ENCODE measurements at places on chromosomes 1 and 21.

DNA sequence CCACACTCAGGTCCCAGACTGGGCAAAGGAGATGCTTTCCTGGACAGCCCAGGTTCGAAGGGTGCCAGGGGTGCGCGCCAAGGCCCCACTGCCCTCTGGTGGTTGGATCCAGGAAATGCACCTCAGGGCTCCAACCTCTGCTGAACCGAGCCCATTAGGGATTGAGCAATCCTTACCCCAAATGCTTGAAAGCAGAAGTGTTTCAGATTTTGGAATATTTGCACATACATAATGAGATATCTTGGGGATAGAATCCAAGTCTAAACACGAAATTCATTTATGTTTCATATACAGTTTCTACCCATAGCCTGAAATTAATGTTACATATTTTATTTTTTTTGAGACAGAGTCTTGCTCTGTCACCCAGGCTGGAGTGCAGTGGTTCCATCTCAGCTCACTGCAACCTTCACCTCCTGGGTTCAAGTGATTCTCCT lies 57.4 kb downstream of the SLC9A1 start:
- H3K27ac ChIP-seq, result no peak overlapping the region
- peaks cover 6% of the 10 kb centered on the region for H3K36me3 ChIP-seq
- no peak overlapping the region for H3K4me3 ChIP-seq
- H3K27me3 ChIP-seq, result no peaks in the 10 kb centered on the region
- DNase-seq, result peak; percentile 86
- peaks cover 6% of the 10 kb centered on the region for H3K4me1 ChIP-seq

DNA sequence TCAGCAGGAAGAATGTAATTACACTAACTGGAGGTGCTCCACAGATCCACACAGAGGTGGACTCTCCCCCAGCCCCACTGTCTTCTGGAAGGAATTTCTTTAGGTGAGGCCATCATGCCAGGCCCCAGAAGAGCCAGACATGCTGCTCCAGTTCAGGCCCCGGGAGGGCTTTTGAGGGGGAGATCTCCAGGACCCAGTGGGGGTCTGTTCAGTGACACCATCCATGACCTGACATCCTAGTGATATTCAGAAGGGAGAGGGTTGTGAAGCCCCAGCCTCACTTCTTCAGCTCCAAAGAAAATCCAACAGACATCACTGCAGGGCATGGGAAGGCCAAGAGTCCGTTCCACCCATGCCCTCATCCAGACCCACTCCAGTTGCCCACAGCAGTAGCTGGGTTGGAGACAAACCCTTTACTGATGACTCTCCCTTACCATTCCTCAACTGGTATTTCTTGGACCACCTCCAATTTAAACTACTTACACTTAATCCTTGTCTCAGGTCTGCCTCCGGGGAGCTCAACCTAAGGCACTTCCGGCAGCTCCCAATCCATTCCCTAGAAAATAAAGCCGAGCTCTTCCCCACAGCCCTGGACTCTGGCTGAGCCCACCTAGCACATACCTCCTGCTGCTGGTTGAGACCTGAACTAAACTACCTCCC lies 39.2 kb downstream of the CSMD2 start:
- H3K27me3 ChIP-seq, result peaks cover 3% of the 10 kb centered on the region
- no peaks in the 10 kb centered on the region for H3K36me3 ChIP-seq
- no peaks in the 10 kb centered on the region for H3K4me1 ChIP-seq
- DNase-seq, result no peak

DNA sequence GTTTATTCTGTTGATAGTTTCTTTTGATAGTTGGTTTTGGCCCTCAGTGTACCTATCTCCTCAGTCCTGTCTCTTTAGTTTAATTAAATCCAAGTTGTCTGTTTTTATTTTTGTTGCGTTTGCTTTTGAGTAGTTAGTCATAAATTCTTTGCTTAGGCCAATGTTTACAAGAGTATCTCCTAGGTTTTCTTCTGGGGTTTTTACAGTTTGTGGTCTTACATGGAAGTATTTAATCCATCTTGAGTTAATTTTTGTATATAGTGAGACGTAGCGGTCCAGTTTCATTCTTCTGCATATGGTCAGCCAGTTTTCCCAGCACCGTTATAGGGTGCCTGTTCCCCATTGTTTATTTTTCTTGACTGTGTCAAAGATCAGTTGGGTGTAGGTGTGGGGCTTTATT lies 139.4 kb downstream of the POU2F1 start:
- no peaks in the 10 kb centered on the region for H3K4me1 ChIP-seq
- no peak for DNase-seq
- H3K36me3 ChIP-seq, result peaks cover 2% of the 10 kb centered on the region
- no peaks in the 10 kb centered on the region for H3K27me3 ChIP-seq

DNA sequence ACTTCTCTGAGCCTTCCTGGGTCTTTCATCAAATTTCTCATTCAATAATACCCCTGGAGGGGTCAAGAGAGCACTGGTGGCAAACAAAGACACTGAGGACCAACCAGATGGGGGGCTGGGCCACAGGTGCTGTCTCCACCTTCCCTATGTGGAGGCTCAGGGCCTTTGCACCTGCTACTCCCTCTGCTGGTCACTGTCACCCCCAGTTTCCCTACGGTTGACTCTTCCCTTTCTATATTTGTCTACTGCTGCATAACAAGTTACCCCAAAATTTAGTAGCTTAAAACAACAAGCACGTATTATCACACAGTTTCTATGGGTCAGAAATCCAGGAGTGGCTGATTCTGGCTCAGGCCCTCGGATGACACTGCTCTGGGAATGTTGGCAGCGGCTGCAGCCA lies 138.8 kb upstream of the RUNX3 start:
- H3K36me3 ChIP-seq, result no peaks in the 10 kb centered on the region
- H3K27ac ChIP-seq, result no peak overlapping the region
- DNase-seq, result no peak
- H3K4me3 ChIP-seq, result no peak overlapping the region

- H3K27me3 ChIP-seq, result no peaks in the 10 kb centered on the region
- no peak for DNase-seq
- H3K27ac ChIP-seq, result no peak overlapping the region
- H3K4me1 ChIP-seq, result no peaks in the 10 kb centered on the region
- H3K36me3 ChIP-seq, result no peaks in the 10 kb centered on the region
- H3K4me3 ChIP-seq, result no peak overlapping the region
Measured at GRCh38 chr1:82064691-82065090, 264.0 kb downstream of the ADGRL2 start.

- H3K36me3 ChIP-seq, result peaks cover 18% of the 10 kb centered on the region
- H3K4me3 ChIP-seq, result no peak overlapping the region
- no peak for DNase-seq
- H3K27me3 ChIP-seq, result no peaks in the 10 kb centered on the region
- peaks cover 4% of the 10 kb centered on the region for H3K4me1 ChIP-seq
Measured at GRCh38 chr1:231558708-231559185, 30.3 kb downstream of the TSNAX start.

DNA sequence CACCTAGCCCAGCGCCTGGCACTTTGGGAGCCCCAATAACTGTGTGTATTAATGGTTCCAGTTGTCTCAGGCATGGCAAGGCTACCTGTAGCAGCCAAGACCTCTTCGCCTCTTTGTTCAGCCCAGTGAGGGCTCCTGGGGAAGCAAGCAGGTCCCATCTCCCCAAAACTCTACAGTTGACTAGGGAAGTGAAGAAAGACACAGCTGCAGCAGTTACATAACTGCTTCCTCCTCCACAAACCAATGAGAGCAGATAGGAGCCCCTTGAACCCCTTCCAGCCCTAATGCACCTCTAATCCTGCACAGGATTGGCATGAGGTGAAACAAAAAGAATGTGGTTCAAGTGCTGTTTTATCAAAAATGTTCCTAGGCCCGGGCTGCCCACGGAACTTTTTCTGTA lies 100.5 kb downstream of the SYF2 start:
- no peaks in the 10 kb centered on the region for H3K4me1 ChIP-seq
- no peak overlapping the region for H3K27ac ChIP-seq
- no peaks in the 10 kb centered on the region for H3K36me3 ChIP-seq
- DNase-seq, result no peak
- H3K27me3 ChIP-seq, result no peaks in the 10 kb centered on the region

DNA sequence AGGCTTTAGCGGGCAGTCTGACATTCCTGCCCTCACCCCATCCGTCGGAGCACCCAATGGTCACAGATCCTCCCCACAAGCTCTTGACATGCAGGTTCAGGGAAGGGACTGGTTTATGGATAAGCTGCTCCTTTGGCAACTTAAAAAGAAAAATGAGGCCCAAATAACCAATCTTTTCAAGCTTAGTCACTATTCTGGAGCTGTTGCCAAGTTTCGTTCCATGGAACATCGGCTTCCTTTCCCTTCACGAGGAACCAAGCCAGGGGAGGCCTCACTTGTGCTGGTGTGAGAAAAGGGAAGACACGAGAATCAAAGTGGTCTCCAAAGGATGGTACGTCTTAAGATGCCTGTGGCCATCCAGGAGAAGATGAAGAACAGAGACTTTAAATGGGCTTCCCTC lies 46.1 kb upstream of the LPAR3 start:
- DNase-seq, result no peak
- no peak overlapping the region for H3K4me3 ChIP-seq
- H3K4me1 ChIP-seq, result peaks cover 3% of the 10 kb centered on the region
- peaks cover 2% of the 10 kb centered on the region for H3K36me3 ChIP-seq
- H3K27me3 ChIP-seq, result no peaks in the 10 kb centered on the region

DNA sequence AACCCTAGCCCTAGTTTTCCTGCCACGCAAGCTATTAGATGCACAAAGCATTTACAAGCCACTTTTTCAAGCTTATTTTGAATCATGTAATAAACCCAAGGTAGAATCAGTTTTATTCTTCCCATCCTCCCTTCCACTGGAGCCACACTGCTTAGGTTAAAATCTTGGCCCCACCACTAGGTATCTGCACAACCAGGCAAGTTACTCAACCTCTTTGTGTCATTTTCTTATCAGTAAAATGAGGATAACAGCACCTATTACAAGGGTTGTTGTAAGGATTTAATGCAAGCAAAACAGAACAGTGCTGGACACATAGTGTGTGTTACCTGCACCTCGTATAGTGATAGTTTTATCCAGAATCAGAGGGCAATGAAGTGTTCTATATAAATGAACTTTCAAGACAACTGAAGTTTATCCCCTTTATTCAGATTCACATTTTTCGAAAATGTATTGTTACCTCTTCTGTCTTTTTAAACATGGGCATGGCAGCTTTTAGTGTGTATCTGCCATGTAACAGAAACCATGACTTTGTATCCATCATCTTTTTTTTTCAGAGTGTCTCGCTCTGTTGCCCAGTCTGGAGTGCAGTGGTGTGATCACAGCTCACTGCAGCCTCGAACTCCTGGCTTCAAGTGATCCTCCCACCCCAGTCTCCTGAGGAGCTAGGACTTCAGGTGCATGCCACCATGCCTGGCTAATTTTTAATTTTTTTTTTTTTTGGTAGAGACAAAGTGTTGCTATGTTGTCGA lies 17.2 kb upstream of the TTC39A start:
- H3K4me1 ChIP-seq, result peaks cover 8% of the 10 kb centered on the region
- no peak overlapping the region for H3K4me3 ChIP-seq
- no peaks in the 10 kb centered on the region for H3K36me3 ChIP-seq
- no peak overlapping the region for H3K27ac ChIP-seq

GRCh38 chr1:70090141-70090540 lies 115.2 kb downstream of the LRRC40 start:
- no peaks in the 10 kb centered on the region for H3K27me3 ChIP-seq
- no peak overlapping the region for H3K4me3 ChIP-seq
- H3K4me1 ChIP-seq, result no peaks in the 10 kb centered on the region
- H3K27ac ChIP-seq, result no peak overlapping the region
- DNase-seq, result no peak
- no peaks in the 10 kb centered on the region for H3K36me3 ChIP-seq

- no peak for DNase-seq
- no peak overlapping the region for H3K4me3 ChIP-seq
- no peaks in the 10 kb centered on the region for H3K36me3 ChIP-seq
- H3K27ac ChIP-seq, result no peak overlapping the region
- H3K27me3 ChIP-seq, result no peaks in the 10 kb centered on the region
- no peaks in the 10 kb centered on the region for H3K4me1 ChIP-seq
Measured at GRCh38 chr21:35635261-35635660, 425.1 kb downstream of the SETD4 start.

GRCh38 chr1:164618202-164618564 lies 59.2 kb downstream of the PBX1 start:
- H3K4me1 ChIP-seq, result no peaks in the 10 kb centered on the region
- no peak overlapping the region for H3K4me3 ChIP-seq
- no peak for DNase-seq
- no peaks in the 10 kb centered on the region for H3K36me3 ChIP-seq
- H3K27me3 ChIP-seq, result no peaks in the 10 kb centered on the region
- H3K27ac ChIP-seq, result no peak overlapping the region

GRCh38 chr1:14141656-14142055 lies 441.7 kb downstream of the PRDM2 start:
- no peak overlapping the region for H3K27ac ChIP-seq
- no peaks in the 10 kb centered on the region for H3K4me1 ChIP-seq
- H3K36me3 ChIP-seq, result no peaks in the 10 kb centered on the region
